ENCODE measurements at places on chromosomes 12 and 14.

DNA sequence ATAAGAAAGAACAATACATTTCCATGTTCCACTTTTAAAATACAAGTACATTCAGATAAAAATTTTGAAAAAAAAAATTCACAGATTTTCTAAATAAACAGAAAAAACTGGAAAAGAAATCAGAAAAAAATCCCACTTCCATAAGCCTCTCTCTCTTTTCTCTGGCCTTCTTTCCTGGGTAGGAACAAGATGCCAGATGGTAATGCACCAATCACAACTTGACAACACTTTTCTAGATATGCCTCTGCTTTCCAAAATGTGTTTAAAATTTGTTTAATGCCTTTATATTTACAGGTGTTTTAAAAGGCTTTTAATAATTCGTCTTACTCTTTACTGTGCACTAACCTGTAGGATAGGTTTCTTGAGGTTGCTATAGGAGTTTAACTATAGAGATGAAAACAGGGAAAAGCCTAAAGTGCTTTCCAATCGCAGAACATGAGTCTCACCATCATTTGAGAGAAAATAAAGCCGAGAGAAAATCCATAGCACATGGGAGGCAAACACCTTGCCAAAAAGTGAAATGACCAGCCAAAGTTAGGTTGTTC, 74.2 kb downstream of the TMTC1 start:
- DNase-seq: no peak

GRCh38 chr12:112868459-112869041, 38.2 kb upstream of the OAS1 start:
- DNase-seq: no peak

DNA sequence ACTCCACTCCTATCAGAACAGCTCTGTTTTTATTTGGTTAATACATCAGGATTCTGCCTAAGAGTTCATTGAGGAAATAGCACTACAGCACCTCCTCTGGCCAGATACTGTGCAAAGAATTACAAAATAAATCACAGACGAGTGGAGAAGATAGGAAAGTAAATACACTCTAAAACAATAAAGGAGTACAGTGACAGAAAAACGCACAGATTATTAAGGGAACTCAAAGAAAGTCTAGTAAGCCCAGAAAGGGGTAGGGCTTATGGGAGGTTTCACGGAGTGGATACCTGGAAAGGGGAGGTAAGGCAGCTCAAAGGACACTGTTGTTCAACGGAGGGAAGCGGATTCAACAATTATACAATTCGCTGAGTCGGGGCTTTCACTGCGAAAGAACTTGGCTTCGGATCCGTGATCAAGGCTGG, 5.5 kb downstream of the OR10AD1 start:
- no peak for DNase-seq

DNA sequence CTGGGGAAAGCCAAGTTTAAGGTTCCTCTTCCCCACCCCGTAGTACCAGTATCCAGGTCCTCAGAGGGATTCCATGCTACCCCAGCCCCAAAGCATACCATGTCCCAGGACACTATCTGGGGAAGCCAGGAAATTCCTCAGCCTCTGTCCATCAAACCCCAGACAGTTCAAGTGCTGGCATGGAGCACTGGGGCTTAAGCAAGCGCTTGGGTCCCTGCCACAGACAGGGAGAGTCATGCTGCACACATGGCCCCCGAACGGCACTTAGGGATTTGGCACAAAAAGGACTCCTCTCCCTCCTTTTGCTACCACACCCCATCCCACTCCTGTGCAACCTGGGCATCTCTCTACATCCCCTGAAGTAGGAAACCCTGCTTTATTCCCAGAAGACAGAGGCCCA, 21.8 kb downstream of the ADCY6 start:
- no peak for DNase-seq

GRCh38 chr12:104154286-104154685, 16.3 kb upstream of the NFYB start:
- no peak for DNase-seq

DNA sequence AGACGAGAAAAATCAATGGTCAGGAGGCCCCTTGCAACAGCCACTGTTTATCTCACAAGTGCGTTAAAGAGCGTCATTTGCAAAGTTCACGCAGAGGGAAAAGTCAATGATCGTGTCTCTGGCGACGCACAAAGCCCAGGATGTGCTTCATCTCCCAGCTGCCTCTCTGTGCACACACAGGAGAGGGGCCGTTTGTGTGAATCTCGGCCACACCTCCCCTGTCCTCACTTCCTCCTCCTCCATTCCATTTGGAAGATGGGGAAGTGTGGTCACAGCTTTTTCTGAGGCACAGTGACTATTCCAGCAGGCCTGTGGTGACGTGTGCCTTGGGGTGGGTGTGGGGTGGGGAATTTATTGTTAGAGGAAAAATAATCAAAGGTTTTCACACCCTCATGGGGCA, 90.4 kb downstream of the RBM19 start:
- no peak for DNase-seq

GRCh38 chr14:79510659-79511058, 700.6 kb downstream of the DIO2 start:
- DNase-seq: no peak

DNA sequence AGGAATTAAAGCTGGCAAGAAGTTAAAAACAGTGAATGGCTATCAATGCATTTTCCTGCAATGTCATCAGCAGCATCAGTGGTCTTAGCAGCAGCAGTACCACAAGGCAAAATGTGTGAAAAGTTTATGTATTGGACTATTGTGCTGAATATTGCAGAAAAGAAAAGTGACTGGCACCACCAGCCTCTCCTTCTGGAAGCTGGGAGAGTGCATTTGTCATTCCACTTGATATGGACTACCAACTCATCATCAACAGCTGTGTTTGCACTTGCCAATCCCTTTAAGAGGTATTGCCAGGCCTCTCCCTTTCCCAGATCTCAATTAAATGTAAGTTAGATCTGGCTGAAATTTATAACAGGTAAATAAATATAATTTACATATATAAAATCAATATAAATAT, 151.0 kb upstream of the GZMB start:
- no peak for DNase-seq

- no peak for DNase-seq
Measured at GRCh38 chr12:92019491-92020277, 126.0 kb downstream of the BTG1 start.

- DNase-seq: no peak
Measured at GRCh38 chr12:4763549-4763948, 43.3 kb downstream of the GALNT8 start.

GRCh38 chr12:10632226-10632625, 18.8 kb upstream of the MAGOHB start:
- no peak for DNase-seq

- DNase-seq: no peak
Measured at GRCh38 chr12:38983117-38983571, 77.8 kb upstream of the CPNE8 start.

DNA sequence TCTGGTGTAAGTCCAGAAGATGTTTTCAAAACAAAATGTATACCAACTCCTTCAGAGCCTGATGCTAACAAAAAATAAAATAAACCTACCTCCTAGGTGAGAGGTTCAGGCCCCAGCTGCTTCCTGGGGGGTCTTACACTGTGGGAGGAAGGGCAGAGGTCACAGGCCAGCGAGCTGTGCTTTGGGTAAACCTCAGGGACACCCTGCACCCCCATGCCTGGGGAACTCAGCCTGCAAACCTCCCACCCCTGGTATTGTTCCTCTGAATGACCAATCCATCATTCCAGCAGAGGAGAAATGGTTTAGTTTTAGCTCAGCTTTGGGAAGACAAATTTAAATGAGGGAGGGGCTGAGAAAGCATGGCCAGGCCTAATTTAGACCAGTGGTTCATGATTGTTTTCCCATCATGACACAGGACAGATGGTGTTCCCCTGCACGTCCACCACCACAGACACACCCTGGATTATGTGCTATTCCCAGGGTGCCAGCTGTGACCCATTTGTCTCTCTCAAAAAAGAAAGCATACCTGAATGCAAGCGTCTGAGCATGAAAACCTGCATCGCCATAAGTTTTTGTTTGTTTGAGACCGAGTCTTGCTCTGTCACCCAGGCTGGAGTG, 14.5 kb upstream of the TFCP2 start:
- DNase-seq: no peak

DNA sequence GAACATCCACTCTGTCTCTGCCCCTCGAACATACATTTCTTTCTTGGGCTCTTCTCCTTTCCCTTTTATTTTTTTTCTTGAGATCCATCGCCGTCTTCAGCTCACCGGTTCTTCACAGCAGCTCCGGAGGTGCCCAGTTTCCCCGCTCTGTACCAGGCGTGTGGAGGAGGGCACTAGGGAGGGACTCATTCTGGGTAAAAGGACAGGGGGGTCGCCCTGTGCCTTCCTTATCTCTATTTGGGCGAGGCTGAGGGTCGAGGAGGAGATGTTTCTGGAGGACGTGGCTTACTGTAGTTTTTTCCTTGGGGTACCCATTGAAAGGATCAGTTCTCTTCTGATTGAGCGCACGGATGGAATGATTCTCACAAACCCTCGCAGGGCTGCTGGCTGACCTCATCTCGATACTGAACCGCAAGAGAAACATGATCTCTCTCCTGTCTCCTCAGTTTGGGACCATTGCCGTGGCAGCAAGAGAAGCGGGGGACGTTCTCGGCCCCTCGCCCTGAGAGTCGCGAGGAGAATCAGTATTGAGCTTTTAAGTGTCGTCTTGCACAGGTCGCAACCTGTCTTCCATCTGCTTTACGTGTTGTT, 386 bp downstream of the LIN52 start:
- no peak for DNase-seq

DNA sequence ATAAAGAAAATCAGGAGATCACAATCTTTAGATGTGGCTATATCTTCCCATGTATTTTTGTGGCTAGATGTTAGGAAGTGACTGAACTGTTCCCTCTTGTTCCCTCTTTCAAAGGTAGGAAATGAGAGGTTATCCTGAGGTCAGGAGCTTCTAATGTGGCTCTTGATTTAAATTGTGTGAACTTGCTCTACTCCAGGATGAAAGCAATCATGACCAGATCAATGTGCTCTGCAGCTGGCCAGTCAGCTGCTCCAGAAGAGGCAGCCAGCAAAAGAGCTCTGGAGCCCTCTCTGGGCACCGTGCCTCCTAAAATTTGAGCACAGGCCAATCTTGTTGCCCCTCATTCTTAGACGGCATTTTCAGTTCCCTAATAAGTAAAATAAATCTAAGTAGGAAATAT, 32.0 kb downstream of the CDK17 start:
- DNase-seq: no peak

- DNase-seq: no peak
Measured at GRCh38 chr12:96208801-96209549, 14.8 kb downstream of the ELK3 start.

GRCh38 chr14:70641548-70642302, at the start of gene TTC9:
TTC9 (plus strand) TSS chr14:70641916; CDS start chr14:70642130, 214 bp downstream.
- DNase-seq: peak; percentile 13

- no peak for DNase-seq
Measured at GRCh38 chr12:116002890-116003536, 274.5 kb downstream of the MED13L start.

DNA sequence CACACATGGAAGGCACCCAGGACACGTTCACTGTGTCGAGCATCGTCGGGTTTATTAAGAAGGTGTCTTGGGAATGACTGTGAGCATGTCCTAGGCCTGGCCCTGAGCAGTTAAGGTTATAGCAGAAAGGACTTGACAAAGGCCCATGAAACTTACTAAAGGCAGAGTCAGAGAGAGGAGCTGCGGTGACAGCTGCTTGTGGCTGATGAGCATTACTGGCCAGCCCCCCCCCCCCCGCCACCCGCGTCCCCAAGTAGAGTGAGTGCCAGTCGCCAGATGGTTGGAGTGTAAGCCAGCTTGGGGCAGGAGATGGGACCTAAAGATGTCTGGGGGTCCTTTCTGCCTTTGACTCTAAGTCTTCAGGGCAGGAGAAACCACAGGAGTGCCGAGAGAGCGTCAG, 169.9 kb downstream of the TSPAN9 start:
- DNase-seq: no peak

- DNase-seq: no peak
Measured at GRCh38 chr12:116537101-116537904, 21.9 kb upstream of the MAP1LC3B2 start.

DNA sequence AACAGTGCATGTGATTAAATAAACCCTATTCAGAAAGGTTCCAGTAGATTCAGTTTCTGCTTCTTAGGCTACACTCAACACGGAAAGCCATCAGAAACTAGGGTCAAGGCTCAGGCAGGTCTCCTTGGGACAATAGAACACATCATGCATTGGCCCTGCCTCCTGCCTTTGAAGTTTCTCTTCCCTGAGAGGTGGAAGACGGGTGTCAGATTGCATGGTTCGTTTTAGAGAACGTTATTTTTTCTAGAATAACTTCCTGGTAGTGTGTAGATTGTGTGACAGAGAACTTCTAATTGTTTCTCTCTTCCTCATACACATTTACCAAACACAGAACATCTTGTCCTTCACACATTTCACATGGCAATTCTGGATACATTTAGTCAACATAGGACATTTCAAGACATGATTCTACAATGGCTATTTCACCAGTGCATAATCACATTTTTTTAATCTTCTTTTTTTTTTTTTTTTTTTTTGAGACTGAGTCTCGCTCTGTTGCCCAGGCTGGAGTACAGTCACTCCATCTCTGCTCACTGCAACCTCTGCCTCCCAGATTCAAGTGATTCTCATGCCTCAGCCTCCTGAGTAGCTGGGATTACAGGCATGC, 106.6 kb upstream of the AMN1 start:
- no peak for DNase-seq

DNA sequence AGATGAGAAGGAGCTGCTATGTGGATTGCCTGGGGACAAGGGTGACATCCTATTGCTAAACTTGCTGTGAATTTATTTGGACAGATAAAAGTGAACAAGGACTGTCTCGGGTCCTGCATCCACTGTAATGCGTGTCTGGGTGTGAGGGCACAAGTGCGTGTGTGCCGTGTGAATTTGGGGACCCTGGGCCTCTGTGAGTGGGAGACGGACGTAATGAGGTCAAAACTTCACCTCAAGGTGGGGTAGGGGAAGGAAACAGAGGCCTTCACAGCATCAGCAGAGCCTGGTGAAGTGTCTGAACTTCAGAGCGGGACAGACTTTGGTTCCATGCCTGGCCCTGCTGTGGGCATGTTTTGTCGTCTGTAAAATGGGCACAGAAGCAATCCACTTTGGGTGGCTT, 14.8 kb downstream of the ASB2 start:
- no peak for DNase-seq

- DNase-seq: no peak
Measured at GRCh38 chr14:47210099-47210498, 465.3 kb downstream of the MDGA2 start.

DNA sequence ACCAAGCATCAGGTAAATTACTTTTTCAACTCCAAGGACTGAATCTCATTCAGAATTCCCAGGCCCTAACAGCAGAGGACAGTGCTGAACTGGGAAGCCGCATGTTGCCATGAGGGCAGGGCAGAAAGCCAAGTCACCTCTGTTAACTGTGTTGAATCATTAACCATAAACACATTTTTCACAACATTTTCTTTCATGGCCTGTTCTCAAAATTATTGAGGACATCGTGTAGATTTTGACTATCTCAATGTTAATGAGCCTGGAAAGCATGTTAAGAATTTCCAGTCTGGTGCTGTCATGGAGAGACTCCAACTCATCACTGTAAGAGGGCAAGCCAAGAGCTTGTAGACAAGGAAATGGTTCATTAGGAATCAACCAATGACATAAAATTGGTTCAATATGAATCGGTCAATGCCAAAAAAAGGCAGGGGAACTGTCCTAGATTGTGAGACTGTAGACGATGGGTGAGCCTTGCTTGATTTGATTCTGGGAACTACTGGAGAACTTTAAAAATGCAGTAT, 33.7 kb downstream of the CPM start:
- no peak for DNase-seq

GRCh38 chr14:92389598-92390158, 66.7 kb downstream of the SLC24A4 start:
- DNase-seq: no peak
